ENCODE measurements at places on chromosomes 4 and X.

DNA sequence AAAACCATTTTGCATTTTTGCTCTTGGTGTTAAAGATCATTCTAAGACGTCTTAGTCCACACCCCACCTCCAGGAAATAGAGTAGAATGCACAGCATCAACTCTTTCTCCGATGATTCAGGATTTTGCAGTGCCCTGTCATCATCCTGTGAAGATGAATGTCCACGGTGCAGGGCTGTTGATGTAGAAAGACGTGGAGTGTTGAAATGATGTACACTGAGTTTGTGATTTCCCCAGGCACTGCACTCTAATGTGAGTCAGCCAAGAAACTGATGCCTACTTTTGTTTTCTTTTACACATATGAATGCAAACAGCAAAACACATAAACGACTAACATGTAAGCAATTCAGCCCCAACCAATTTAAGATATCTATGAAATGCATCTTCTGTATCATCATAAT is 10.5 kb downstream of the LGI2 start:
- DNase-seq, result no peak

DNA sequence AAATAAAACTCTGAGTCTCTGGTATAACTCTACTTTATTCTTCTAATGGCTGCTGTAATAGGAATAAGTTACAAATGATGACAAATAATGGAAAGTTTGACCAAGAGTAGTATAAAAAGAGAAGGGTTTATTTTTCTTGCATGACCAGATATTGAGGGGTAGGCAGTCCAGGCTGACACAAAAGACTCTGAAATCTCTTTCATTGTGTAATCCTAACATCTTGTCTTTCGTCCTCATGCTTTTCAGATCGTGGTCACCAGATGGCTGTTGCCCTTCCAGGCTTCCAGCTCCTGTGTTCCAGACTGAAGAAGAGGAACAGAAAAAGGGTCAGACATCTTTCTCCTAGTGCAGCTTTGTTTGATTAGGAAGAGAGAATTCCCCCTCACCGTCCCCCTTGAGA is 176.9 kb upstream of the GK2 start:
- DNase-seq, result no peak

DNA sequence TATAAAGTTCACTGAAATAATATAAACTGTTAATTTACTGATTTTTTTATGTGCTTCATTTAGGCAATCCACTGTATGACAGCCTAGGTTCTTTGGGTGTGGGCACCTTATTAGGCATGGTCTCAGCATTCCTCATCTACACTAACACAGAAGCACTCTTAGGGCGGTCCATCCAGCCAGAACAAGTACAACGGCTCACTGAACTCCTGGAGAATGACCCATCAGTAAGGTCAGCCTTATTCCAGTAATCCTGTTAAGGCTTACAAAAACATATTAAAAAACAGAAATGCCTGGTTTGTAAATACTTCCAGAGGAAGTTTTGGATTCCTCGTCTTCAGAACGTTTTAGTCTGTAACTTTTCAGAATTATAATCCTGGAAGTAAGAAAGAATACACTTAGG is 80.1 kb downstream of the SLC30A9 start:
- DNase-seq, result no peak

DNA sequence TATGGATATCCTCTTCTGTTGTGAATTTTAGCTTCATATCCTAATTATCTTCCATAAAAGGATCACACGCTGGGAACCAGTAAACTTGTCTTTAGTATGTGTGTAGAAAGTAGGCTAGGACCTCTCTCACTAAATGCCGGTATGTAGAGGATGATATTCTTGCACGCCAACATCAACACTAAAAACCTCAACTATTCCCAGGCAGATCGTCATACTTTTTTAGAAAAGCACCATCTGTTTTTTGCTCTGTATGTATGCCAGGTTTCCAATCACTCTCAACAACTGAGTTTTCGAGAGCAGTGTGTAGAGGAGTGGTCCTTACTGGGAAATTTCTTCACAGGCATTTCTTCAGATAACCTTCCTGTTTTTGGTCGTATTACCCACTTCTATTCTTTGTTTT is 283.6 kb downstream of the GALNTL6 start:
- DNase-seq, result no peak

- no peak for DNase-seq
Measured at GRCh38 chrX:24002167-24002566, 24.8 kb downstream of the KLHL15 start.

DNA sequence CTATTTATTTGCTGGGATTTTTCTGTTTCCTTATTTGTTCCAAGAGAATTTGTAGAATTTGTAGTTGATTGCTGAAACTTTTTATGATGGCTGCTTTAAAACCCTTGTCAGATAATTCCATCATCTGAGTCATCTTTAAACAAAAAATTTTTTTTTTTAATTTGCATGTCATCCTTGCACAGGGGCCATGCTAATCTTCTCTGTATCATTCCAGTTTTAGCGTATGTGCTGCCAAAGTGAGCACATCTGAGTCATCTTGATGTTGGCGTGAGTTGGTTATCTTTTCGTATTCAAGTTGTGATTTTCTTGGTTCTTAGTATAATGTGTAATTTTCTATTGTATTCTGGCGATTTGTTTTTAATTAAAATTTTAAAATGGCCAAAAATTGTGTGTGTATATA is 18.7 kb upstream of the ZNF157 start:
- DNase-seq, result no peak

DNA sequence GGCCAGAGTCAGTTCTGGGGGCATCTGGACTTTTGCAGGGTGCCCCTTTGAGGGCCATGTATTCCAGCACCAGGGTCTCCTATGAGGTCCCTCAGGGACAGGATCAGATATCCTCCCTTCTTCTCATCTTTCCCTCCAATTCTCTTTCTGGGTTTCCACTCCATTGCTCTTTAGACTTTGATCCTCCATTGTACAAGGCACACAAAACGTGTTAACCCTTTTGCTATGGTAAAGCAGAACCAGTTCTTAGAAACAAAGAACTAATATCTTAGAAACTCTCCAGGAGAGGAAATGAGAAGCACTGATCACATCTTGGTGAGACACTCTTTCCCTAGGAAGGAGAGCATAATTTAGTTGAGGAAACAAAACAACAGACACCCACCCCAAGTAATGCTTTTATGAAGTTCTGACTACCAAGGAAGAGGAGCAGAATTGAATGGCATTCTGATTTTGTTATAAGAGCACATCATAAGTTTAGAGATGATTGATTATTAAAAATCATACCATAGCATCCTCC is 200.7 kb upstream of the NPY2R start:
- no peak for DNase-seq

GRCh38 chrX:10622197-10622596 is 1.8 kb upstream of the MID1 start:
- no peak for DNase-seq

DNA sequence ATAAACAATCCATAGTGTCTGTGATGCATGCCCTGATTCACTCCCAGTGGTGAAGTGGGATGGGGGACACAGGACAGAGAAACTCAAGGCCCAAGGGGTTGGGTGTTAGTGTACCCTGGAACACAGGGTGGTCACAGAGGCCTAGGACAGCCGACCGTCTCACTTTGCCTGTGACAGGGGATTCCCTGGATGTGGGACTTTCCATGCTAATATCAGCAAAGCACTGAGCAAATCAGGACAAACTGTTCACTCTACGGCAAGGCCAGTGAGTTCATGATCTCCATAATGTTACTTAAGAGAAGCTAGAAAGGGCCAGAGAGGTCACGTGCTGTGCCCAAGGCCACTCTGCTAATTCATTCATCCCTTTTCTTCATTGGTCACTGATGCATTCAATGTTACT is 158.7 kb upstream of the RBPJ start:
- no peak for DNase-seq

- DNase-seq, result no peak
Measured at GRCh38 chr4:144213371-144213770, 72.9 kb upstream of the GYPA start.

DNA sequence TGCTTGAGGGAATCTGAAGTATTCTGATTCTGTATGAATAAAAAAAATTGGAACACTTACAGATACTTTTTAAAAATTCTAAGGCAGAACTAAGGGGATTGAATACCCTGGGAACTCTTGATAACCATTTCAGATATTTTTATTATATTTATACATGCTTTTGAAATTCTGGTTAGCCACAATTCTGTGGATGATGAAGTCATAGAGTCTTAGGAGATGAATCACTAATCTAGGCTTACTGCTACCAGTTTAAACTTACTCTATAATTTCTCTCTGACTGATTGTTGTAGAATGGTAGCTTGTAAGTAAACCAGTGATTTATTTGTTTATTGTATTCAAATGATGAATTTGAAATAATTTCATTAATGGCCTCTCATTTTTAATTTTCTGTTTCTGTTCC is 11.4 kb upstream of the SLAIN2 start:
- no peak for DNase-seq

GRCh38 chrX:135890087-135890585 is 3.1 kb downstream of the CT45A10 start:
- no peak for DNase-seq

- no peak for DNase-seq
Measured at GRCh38 chr4:80454040-80454439, 118.5 kb downstream of the CFAP299 start.

GRCh38 chr4:64158648-64159326 is 250.5 kb downstream of the TECRL start:
- DNase-seq, result peak; percentile 84

DNA sequence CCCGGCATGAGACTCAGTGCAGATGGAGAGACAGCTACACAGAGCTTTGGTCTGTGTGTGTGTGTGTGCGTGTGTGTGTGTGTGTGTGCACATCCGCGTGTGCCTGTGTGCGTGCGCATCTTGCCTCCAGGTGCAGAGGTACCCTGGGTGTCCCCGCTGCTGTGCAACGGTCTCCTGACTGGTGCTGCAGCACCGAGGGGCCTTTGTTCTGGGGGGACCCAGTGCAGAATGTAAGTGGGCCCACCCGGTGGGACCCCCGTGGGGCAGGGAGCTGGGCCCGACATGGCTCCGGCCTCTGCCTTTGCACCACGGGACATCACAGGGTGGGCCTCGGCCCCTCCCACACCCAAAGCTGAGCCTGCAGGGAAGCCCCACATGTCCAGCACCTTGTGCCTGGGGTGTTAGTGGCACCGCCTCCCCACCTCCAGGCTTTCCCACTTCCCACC is 14.3 kb downstream of the FGFR3 start:
- no peak for DNase-seq

- DNase-seq, result no peak
Measured at GRCh38 chr4:125750828-125751466, 436.2 kb downstream of the FAT4 start.

- no peak for DNase-seq
Measured at GRCh38 chr4:188941524-188942119, 802.4 kb downstream of the TRIML1 start.

DNA sequence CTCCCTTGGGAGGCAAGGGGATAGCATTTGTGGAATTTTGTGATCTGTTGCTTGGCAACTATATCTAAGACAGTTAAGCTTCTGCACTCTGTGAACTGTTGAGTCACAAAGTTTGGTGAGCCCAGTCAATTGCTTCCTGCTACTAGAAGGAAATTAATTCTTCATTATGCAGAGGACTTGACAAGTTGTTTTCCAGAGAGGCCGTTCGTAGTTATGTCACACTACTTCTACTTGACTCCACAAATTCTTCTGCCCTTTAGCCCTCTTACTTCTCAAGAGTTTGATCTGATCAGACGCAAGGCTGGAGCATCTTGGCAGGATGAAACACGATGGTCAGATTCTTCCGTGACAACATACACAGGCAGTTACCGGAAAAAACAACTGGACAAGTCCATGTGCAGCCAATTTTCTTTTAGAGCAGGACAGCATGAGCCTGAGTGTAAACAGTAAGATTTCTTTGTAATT is at the start of gene C4orf51:
Gene C4orf51, plus strand, starts transcription at position 156 of the 465 bp plus-strand sequence. Its CDS starts 58 bp downstream, at position 214.
- no peak for DNase-seq

GRCh38 chrX:20442597-20442996 is 175.9 kb upstream of the RPS6KA3 start:
- peak; percentile 77 for DNase-seq

GRCh38 chr4:169931964-169932363 is 94.2 kb downstream of the MFAP3L start:
- no peak for DNase-seq

GRCh38 chr4:5941601-5942000 is 48.7 kb upstream of the CRMP1 start:
- no peak for DNase-seq

DNA sequence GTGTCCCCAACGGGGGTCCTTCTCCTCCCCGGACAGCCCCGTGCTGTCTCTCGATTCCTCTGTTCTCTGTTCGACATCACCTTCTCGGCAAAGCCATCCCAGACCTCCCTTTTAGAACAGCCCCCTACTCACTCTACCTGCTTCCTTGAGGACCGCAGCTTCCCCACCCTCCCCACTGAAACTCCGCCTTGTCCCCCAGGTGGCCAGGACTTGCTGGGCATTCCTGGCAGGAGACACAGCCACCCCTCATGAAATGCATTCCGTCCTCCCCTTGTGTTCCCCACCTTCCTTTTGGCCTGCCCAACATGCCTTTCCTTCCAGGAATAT is 34.8 kb upstream of the GPR78 start:
- no peak for DNase-seq

DNA sequence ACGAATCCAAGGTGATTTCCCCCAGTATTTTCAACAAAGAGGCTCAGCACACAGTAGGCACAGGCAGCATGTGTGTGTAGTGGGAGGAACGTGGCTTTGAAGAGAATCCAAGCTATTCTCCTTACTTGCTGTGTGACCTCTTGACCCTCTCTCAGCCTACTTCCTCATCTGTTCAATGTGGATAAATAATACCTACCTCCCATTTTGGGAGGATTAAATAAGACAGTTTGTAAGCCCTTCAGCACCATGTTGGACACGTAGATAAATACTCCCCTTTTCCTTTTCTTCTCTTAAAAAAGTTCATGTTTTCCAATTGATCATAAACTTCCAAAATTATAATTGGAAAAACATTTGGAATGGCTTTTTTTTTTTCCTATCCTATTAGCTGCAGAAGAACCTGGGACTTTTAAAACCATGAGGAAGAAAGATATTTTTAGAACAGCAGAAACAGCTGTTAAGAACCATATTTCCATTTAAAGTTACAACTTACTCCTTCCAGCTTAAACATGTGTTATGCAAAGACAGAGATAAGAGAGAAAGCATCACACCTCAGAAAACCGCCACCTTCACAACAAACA is 56.1 kb upstream of the TMEM131L start:
- no peak for DNase-seq

- DNase-seq, result no peak
Measured at GRCh38 chrX:37786624-37787422, 7.0 kb downstream of the CYBB start.

DNA sequence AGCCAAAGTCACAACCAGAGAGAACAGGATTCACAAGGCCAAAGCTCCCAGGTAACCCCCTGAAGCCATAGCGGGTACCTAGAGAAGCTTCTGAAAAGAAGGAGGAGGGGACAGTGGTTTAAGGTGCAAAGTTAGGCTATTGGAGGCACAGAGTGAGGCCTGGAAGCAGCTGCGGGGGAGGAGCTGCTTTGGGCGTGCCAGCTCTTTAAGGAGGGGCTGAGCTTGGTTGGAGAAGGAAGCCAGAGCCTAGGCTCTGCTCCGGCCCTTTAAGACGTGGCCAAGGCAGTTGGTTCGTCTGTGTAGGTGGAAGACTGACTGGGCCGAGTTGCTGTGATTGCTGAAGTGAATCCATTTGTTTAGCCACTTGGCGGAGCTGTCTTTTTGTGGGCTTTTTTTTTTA is 1.5 kb downstream of the KLF8 start:
- DNase-seq, result peak; percentile 52

- no peak for DNase-seq
Measured at GRCh38 chr4:151049430-151049884, 34.4 kb upstream of the LRBA start.

GRCh38 chr4:1398681-1399507 is 7.3 kb downstream of the NKX1-1 start:
- DNase-seq, result no peak
